Osteocyte (in vitro differentiated cells): ENCODE measurements at places on chromosomes 2 and 18. TPM values are rescaled to one million over a fixed set of nuclear protein-coding genes. Genes with fewer than 3 reads are reported as not detected.
A peak's percentile ranks its signal among the peaks of the same experiment; 100 is the strongest.

GRCh38 chr2:402721-403120, 114.8 kb upstream of the ALKAL2 start:
- H3K4me1 ChIP-seq = peaks cover 11% of the 10 kb centered on the region
- H3K4me3 ChIP-seq = no peak overlapping the region
- H3K36me3 ChIP-seq = no peaks in the 10 kb centered on the region
- no peaks in the 10 kb centered on the region for H3K27me3 ChIP-seq
- DNase-seq = peak; percentile 57

DNA sequence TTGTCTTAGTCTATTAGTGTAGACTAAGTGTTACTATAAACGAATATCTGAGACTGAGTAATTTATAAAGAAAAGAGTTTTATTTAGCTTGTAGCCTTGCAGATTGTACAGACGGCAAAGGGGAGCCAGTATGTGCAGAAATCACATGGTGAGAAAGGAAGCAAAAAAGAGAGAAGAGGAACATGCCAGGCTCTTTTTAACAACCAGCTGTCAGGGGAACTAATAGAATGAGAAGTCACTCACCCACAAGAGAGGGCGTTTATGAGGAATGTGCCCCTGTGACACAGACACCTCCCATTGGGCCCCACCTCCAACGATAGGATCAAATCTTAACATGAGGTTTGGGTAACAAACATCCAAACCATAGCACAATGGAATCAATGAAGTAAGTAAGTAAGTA, 20.6 kb upstream of the ZNF804A start:
- H3K27me3 ChIP-seq = peaks cover 3% of the 10 kb centered on the region
- H3K4me3 ChIP-seq = no peak overlapping the region
- no peak for DNase-seq
- no peaks in the 10 kb centered on the region for H3K36me3 ChIP-seq
- H3K4me1 ChIP-seq = no peaks in the 10 kb centered on the region

Gene LPIN1
- 24.1 and 26.7 TPM in 2 replicates for total RNA-seq

Gene HOXD12
- not detected in 2 replicates for total RNA-seq

GRCh38 chr18:36402765-36403396, 105.4 kb downstream of the FHOD3 start:
- no peaks in the 10 kb centered on the region for H3K36me3 ChIP-seq
- H3K4me3 ChIP-seq = no peak overlapping the region
- no peaks in the 10 kb centered on the region for H3K27me3 ChIP-seq
- no peak overlapping the region for H3K27ac ChIP-seq
- no peak for DNase-seq
